ENCODE measurements at places on chromosomes 1 and 21. TPM values are rescaled to one million over a fixed set of nuclear protein-coding genes. Genes with fewer than 3 reads are reported as not detected.

Gene NIPAL3
- total RNA-seq = 32.7 TPM

Gene ERICH3
- total RNA-seq = not detected

Gene GBP1
- total RNA-seq = 25.5 TPM

Gene GUCA2B
- total RNA-seq = not detected

Gene HSD3B2
- total RNA-seq = not detected
